Stimulated activated CD8-positive, alpha-beta memory T cell treated with anti-CD3 and anti-CD28 coated beads, Interleukin-7, amount 100 ng/mL, for 24 hours (primary cell): ENCODE measurements at places on chromosomes 2 and 18.

DNA sequence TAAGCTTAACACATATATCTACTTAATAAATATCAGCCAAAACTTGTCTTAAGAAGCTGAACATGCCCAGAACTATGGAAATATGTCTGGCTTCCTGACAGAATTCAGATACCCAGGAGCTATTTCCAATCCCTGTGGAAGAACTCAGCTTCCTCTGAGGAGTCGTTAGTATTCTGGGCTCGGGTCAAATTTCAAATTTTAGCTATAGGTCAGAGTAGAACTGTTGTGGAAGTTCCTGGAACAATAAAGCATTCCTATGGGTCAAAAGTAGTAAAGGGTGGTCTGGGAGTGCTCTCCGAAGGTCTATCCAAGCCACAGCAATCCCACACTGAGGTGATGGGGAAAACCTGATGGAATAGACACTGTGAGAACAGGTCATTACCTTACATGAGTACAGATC is 342.7 kb upstream of the CHST9 start:
- DNase-seq, result no peak

DNA sequence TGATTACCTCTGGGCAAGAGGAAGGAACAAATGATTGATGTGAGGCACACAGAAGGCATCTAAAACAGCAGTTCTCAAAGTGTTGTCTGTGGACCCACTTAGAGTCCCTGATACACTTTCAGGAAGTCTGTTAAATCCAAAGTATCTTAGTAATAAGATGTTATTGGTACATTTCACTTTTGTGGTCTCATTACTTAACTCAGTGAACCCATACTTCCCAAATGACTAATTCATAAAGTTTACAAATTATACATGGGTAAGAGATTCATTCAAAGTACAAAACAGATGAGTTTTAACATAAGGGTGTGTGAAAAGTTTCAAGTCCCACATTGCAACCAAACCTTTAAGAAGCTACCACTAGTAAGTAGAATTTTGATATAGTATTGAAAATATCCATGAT is 440.5 kb downstream of the NUP35 start:
- DNase-seq, result no peak

- no peak for DNase-seq
Measured at GRCh38 chr18:44508474-44508873, 172.2 kb upstream of the SETBP1 start.

DNA sequence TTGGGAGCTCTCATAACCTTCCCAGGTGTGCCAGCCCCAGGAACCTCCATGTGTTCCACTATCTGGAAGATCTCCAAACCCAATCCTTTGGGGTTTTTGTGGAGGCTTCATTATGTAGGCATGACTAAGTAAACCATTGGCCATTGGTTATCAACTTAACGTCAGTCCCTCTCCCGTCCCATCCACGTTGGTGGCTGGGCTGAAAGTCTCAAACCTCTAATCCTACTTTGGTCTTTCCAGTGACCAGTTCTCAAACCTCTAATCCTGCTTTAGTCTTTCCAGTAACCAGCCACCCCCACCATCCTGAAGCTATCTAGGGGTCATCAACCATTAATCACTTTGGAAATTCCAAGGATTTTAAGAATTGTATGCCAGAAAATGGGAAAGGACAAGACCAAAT is 704.7 kb upstream of the TMEFF2 start:
- DNase-seq, result no peak

GRCh38 chr2:236403811-236404210 is 139.6 kb upstream of the ASB18 start:
- DNase-seq, result no peak

GRCh38 chr2:187865025-187865424 is 310.8 kb upstream of the TFPI start:
- DNase-seq, result no peak

- no peak for DNase-seq
Measured at GRCh38 chr2:179580378-179581146, 280.9 kb downstream of the ZNF385B start.
